ENCODE measurements at places on chromosomes 5 and 9.

- no peak for DNase-seq
Measured at GRCh38 chr5:6902094-6902493, 188.9 kb downstream of the TENT4A start.

DNA sequence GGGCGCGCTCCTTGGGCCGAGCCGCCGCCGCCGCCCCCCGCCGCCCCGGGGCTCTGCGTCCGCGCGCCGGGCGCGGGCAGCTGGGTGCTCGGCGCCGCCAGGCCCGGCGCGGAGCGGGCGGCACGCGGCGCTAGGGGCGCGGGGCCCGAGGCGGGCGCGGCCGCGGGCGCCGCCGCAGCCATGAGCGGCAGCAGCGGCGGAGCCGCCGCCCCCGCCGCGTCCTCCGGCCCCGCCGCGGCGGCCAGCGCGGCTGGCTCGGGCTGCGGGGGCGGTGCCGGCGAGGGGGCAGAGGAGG lies 351 bp downstream of the TRIO start:
- no peak for DNase-seq

GRCh38 chr9:228929-229695 lies 14.4 kb downstream of the DOCK8 start:
- DNase-seq = no peak

DNA sequence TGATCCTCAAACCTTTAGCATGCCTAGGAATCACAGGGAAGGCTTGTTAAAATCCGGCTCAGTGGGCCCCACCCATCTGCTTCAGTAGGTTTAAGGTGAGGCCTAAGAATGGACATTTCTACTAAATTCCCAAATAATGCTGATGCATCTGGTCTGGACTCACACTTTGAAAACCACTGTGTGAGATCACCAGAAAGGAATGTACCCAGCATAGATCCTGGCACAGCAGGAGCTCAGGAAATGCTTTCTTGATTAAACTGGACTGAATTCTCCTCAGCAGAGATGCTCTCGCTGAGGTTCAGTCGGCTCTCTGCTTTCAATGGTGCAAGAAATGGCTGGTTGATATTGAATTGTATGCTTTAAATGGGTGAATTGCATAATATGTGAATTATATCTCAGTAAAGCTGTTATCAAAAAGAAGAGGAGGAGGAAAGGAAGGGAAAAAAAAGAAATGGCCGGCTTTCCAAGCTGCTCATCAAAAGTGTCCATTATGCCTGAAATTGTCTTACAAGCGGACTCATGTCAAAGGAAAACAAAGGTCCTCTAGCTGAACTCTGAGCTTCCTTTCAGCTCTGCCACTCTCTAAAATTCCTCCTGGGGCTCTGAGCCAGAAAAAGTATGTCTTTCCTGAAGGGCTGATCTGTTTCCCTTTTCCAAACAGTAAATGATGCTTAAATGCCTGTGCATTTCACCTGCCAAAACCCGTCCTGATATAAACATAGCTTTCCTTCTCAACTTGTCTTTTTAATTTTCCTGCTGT lies 77.6 kb upstream of the SAP30L start:
- no peak for DNase-seq

- no peak for DNase-seq
Measured at GRCh38 chr5:73420666-73421065, 27.9 kb downstream of the FOXD1 start.

GRCh38 chr5:35794684-35795375 lies 61.9 kb upstream of the IL7R start:
- no peak for DNase-seq

- DNase-seq = no peak
Measured at GRCh38 chr5:57738301-57738700, 255.7 kb upstream of the ACTBL2 start.

DNA sequence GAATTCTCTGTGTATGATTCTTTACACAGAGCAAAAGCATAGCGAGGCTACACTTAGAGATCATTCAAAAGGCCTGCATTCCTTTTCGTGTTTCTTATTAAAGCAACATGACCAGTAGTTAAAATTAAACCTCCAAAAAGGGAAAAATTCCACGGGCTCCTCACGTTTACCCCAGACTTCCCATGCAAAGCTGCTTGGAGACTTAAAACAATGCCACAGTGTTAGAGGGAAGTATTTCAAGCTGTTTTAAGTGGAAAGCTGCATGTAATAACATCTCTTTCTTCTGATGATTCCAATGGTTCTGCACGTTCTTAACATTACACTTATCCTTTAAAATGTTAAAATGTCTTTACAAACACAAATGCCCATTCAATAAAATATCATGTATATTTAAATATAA lies 405.2 kb downstream of the SEMA5A start:
- no peak for DNase-seq

GRCh38 chr5:39063037-39063436 lies 11.2 kb downstream of the RICTOR start:
- DNase-seq = no peak

DNA sequence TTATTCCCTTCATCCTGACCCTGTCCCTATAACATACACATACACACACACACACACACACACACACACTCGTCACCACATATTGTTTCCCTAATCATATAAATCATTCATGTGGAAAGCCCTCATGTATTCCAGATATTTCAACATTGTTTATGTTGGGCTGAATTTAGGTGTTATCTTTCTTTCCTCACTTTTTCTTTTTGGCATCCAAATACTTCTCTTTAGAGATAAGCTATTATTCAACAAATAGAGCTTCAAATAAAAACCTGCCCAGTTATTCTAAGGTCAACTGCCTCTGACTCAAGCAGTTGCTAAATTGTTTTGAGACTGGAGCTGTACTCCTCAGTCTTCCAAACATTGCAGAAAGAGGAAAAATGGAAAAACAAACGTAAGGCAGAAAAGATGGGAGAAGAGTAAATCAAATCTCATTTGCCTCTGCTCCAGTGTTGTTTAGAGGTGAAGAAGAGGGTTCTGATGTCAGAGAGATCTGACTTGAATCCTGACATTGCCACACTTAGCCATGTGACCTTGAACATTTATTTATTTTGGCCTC lies 215.7 kb downstream of the GAS1 start:
- DNase-seq = no peak

DNA sequence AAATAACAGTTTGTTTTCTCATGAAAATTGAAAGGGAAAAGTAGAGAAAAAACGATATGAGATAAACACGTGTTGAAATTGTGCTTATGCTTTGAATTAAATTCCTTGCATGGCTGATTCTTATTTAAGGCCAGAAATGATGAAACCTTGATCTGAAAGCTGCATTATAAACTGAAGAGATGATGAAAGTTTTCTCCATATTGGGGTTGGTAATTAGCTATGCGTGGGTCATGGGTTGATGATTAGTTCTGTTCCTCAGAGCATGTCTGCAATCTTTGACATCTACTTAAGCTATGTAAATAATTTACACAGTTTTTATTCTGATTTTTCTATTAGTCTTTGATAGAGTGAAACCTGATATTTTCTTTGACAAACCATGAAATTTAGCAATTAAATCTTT lies 264.1 kb downstream of the CD180 start:
- no peak for DNase-seq

DNA sequence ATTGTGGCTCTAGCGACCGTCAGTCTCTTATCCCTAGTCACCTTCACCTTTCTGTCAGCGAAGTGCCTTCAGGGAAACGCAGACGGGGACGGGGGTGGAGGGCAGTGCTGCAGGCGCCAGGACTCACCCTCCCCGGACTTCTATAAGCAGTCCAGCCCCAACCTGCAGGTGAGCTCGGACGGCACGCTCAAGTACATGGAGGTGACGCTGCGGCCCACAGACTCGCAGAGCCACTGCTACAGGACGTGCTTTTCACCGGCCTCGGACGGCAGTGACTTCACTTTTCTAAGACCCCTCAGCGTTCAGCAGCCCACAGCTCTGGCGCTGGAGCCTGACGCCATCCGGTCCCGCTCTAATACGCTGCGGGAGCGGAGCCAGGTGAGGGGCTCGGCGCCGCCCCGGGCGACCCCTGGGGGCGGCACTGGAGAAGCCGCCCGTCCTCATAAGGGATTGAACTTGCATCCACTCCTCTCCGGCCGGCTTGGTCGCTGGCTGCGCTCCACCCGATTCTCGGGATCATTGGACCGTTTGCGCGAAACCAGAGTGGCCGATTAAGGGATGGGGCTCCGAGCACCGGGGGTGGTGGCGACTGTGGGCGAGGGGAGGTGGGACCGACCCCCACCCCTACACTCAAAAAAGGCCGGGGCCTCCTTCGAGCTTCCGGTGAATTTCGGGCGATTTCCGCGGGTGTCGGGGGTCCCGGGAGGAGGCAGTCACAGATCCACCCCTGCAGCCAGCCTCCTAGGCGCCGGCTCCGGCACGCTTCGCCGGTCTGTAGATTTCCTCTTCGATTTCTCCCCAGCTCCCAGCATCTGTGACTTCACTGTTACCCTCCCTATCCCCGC lies 2.7 kb downstream of the PCDHGC5 start:
- no peak for DNase-seq

DNA sequence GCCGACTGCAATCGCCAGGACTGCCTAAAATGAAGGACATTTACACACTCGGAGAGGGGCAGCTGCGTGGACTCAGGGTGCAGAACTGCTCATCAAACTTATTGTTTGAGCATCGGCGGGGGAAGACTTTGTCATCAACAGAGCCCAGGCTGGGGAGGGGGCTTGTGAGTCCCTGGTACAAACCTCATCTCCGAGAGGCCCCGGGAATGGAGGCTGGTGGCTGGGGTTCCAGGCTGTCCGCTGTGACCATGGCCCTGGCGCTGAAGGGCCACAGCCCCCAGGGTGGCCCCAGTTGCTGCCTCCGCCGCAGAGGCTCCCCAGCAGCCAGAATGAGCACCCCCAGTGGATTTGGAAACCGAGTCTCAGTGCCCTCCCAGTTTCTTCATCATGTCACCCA lies 46.1 kb upstream of the RNU6ATAC start:
- DNase-seq = no peak

- no peak for DNase-seq
Measured at GRCh38 chr5:37477426-37477825, 98.3 kb downstream of the WDR70 start.

DNA sequence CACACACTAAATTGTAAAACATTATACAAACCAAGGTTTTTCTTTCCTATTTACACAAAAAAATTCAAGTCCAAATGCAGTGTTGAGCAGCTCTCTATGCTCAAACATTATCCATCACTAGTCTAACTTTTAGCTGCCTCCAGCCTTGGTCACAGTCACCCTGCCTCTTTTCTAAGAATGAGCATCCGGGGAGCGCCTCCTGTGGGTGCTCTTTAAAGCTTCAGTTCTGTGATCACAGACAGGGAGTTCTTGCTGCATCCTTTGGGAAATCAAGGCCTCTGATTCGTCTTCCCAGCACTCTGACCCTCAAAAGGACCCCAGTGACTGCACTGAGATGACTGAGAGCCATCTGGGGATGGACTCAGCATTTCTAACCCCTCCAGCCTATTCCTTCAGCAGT lies 289.6 kb downstream of the SEC61B start:
- DNase-seq = no peak

- no peak for DNase-seq
Measured at GRCh38 chr5:140875085-140876065, at the start of gene PCDHA12. Gene PCDHA12 (plus strand): TSS chr5:140875308. CDS start chr5:140875473, 165 bp downstream.

GRCh38 chr5:28370896-28371295 lies 1332.5 kb upstream of the CDH9 start:
- no peak for DNase-seq
